Upper lobe of left lung (tissue), 6 donors: ENCODE measurements at places on chromosomes 11 and 22.

DNA sequence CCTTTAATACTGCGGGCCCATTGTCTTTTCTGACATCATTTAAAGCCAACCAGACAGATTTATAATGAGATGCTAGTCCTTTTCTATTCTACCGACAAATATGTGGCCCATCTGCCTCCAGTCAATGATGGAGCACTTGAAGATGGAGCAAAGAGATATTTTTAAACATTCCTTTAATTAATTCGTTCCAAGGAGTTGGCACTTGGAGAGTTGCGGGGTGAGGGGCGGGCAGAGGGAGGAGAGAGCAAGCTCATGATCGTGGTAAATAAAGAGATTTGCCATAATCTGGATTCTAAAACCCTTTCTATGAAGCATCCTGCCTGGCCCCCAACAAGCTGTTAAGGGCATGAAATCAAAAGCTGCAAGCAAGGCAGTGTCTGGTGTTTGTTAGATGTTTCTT is 5.0 kb downstream of the SLC1A2 start:
- no peak for DNase-seq

GRCh38 chr11:532527-532985 is 2.8 kb downstream of the HRAS start:
- DNase-seq, result no peak

- no peak for DNase-seq
These were observed 130.5 kb downstream of the MED15 start for GRCh38 chr22:20637750-20638506.

GRCh38 chr22:50674606-50675552 is 2.3 kb downstream of the SHANK3 start:
- peak; percentile 75 for DNase-seq

- peak; percentile 67 for DNase-seq
These were observed 45.1 kb downstream of the C11orf96 start for GRCh38 chr11:43987384-43988039.

- no peak for DNase-seq
These were observed 191.2 kb upstream of the TBCEL start for GRCh38 chr11:120832481-120833238.

DNA sequence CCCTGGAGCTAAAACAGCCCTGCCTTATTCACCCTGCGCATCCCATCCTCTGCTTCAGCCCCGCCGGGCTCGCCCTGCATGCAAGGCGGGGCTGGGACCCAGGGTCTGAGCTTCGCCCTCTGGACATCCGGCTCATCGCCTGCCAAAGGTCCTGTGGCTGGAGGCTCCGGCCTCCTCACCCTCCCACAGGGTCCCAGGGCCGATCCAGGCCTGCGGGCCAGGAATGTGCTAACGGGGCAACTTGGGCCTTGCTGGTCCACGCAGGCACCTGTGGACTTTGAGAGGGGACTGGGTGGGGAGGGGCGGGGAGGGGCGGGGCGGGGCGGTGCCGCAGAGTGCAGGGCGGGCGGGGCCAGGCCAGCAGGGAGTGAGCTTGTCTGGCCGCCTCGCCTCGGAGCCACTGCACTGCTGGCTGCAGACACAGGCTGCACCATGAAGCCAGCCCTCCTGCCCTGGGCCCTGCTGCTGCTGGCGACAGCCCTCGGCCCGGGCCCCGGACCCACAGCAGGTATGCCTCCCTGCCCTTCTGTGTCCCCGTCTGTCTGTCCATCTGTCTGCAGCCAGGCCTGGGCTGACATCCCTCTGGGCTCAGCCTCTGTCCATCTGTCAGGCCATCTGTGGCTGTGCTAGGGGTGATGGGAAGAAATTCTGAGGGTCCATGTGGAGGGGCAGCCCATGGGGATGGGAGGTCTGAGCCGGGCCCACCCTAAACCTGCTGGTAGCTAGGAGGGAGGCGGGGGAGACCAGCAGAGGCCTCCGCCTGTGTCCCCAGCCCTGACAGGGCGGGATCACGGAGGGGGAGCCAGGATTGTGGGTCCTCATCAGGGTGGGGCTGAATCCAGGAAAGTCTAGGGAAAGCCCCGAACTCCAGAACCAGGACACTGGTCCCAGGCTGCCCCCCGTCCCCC is at the start of gene SUSD2:
TSS of gene SUSD2 (plus strand) at position 400 of the 908 bp plus-strand sequence. CDS start at position 433, 33 bp downstream.
- DNase-seq, result peak; percentile 70

DNA sequence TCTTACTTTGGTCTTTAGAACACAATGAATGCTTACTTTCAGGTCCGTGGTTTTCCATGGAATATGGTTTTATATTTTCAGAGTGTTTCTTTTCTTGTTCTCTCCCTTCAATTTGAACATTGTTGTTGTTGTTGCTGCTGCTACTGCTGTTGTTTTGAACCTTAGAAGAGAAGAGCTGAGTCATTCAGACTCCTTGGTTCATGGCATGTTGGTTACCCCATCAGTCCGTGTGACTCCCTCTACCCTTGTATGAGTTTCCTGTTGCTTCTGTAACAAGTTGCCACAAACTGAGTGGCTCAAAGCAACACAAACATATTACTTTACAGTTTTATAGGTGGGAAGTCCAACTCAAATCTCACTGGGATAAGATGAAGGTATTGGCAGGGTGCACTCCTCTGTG is 511.0 kb downstream of the INSC start:
- no peak for DNase-seq

GRCh38 chr11:11141065-11141464 is 212.0 kb downstream of the CSNK2A3 start:
- DNase-seq, result no peak

GRCh38 chr11:1305063-1305495 is 4.4 kb downstream of the TOLLIP start:
- no peak for DNase-seq

- peak; percentile 86 for DNase-seq
These were observed 98.6 kb downstream of the CEP164 start for GRCh38 chr11:117426297-117426685.

GRCh38 chr11:502288-503178 is 4.5 kb downstream of the RNH1 start:
- no peak for DNase-seq

- DNase-seq, result peak; percentile 59
These were observed 31.4 kb downstream of the MOB2 start for GRCh38 chr11:1455032-1455762.

- peak; percentile 34 for DNase-seq
These were observed 11.6 kb downstream of the ATXN10 start for GRCh38 chr22:45683248-45683647.

- DNase-seq, result no peak
These were observed 89.6 kb downstream of the RASSF10 start for GRCh38 chr11:13098616-13099289.

DNA sequence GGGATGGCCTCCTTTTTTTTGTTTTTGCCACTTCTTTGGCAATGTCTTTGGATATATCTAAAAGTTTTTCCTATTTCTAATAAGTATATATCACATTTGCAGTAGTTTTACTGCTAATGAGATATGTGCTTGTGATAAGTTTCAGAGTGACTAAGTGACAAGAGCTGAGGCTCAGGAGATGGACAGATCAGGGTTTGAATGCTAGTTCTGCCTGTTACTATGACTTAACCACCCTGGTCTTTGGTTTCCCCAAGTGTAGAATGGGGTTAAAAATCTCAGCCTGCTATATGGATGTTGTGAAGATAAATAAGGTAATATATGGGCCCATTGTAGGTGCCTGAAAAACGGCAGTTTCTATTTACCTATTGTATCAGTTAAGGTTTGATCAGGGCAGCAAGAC is 9.1 kb upstream of the MICAL2 start:
- no peak for DNase-seq

- DNase-seq, result no peak
These were observed 10.1 kb downstream of the PRR14L start for GRCh38 chr22:31739795-31740201.

DNA sequence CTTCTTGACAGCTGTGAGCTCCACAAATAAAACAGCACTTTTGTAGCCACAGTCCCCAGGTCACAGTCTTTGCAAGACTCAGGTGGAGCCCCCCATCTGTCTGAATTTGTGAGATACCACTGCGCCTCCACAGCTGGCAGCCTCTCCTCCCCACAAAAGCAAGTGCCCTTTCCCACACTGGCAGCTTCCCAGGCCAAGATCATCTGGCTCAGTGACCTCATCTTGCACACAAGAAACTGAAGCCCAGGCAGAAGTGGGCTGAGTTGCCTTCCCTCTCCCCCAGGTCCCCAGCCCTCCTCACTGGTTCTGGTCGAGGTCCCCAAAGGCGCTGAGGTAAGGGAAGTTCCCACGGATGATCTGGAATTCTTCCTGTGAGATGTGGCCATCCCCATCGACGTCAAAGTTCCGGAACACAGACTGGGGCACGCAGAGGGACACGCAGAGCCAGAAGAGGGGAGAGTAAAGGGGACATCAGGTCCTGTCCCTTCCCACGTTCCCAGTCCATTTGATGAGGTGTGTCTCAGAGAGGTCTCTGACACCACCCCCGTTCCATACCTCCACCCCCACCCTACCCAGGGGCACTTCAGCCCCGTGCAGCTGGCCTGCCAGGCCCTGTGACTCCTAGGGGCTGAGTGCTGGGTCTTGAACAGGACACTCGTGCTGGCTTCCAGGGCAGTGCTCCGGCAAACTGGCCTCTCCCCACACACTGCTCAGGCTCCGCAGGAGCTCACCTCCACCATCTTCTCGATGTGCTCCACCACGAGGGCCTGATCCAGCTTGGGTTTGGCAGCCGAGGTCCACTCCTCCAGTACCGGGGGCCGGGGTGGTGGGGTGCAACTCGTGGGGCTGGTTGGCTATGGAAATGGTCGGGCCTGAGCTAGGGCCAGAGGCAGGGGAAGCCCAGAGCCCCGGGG is 8.9 kb downstream of the RASGRP2 start:
- peak; percentile 56 for DNase-seq

DNA sequence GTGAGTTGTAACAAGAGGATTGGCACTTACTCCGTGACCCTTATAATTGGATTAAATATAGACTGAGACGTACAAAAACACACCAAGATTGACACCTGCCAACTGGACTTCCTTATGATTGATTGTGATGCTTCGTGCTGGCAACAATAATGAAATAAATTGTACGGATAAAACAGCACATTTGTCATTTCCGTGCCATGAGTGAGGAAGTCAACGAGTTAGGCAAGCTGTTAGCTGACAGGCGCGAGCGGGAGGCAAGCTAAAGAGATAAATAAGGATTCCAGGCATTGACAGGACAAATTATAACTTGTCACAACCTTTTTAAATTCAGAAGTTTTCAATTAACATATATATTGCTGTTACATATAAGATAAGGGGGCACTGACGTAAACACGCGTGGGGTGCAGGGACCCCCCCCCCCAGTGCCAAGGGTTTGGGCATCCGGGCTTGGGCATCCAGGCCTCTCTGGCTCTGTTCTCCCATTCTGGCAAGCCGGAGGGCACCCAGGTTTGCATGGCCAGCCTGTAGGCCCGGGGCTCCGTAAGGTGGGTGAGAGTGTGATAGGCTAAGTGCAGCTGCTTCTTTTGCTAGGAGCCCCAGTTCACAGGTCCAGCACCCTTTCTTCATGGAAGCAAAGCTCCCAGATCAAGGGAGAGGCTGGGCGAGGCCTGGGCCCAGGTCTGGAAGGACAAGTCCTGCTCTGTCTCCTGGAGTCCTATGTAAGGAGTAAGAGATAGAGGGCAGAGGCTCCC is 11.2 kb upstream of the PAX6 start:
- DNase-seq, result no peak

GRCh38 chr11:104467404-104467803 is 303.5 kb upstream of the PDGFD start:
- no peak for DNase-seq

DNA sequence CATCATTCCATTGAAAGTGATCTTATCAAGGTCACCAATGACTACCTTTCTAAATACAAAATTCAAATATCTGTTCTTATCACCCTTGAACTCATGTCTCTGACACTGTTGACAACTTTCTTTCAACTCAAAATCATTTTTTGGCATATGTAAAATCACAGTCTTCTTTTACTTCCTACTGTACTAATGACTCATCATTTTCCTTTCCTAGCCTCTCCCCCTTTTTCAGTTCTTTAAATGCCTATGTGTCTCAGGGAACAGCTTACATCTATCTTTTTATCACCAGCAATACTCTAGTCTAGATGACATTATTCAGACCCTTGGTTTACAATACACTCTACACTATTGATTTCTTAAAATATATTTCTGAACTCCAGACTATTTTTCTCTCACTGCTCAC is 2220.7 kb upstream of the RAG2 start:
- DNase-seq, result no peak

DNA sequence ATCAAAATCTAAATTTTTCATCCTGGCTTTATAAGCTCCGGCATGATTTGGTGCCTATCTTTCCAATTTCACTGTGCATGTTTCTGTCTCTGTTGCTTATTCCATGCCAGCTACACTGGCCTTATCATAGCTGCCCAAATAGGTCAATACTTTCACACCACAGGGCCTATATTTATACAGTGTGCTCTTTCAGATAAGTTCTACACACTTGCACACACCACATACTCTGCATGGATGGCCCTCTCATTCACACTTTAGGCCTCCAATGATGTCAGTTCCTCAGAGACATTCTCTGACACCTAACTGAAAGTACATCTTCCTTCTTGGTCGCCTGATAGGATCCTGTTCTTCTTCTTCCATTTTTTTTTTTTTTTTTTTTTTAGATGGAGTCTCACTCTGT is 7.0 kb downstream of the ALG8 start:
- DNase-seq, result no peak

DNA sequence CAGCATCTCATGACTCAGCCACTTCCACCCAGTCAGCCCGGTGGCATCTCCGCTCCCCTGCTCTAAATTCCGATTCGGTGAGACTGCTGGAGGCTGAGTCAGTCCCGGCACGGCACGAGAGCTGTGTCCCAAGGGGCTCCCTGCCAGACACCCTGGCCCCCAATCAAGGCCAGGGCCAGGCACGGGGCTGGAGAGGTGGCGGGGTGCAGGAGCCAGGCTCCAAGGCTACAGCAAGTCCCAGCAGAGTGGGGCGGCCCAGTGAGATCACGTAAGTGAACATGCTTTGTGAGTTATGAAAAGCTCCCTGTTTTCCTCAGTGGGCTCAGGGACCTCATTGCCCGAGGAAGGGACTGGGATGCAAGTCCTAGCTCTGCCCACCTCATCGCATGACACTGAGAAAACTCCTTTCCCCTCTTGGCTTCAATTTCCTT is 3.0 kb downstream of the C11orf68 start:
- DNase-seq, result peak; percentile 81

- DNase-seq, result no peak
These were observed 655.1 kb upstream of the ARHGAP42 start for GRCh38 chr11:100031973-100032372.

GRCh38 chr22:23268139-23268712 is 87.9 kb downstream of the BCR start:
- no peak for DNase-seq

- DNase-seq, result no peak
These were observed 36.5 kb downstream of the OR2AG2 start for GRCh38 chr11:6735306-6735705.

GRCh38 chr11:31492320-31492913 is 17.0 kb downstream of the IMMP1L start:
- DNase-seq, result no peak
